Stimulated activated CD4-positive, alpha-beta T cell treated with anti-CD3 and anti-CD28 coated beads, Interleukin-1b, Interleukin-23, amount 100 ng/mL, for 1 hour (primary cell): ENCODE measurements at places on chromosomes 4 and X.
A peak's percentile ranks its signal among the peaks of the same experiment; 100 is the strongest.

DNA sequence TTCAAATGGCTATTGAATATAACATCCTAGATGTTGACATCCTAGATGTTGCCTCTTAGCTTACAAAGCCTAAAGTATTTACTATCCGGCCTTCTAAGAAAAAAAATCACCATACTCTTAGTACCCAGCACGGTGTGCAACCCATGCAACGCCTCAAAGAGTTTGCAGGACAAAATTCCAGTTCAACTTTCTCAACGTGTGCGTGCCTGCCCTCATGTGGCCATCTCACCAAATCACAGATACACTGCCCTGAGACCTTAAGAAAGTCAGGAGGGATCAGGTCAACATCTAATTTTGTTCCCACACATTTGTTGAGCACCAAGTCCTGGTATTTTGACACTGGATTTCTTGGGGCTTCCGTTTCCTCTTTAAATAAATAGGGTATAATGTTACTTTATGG is 68.3 kb downstream of the CRMP1 start:
- DNase-seq: no peak

DNA sequence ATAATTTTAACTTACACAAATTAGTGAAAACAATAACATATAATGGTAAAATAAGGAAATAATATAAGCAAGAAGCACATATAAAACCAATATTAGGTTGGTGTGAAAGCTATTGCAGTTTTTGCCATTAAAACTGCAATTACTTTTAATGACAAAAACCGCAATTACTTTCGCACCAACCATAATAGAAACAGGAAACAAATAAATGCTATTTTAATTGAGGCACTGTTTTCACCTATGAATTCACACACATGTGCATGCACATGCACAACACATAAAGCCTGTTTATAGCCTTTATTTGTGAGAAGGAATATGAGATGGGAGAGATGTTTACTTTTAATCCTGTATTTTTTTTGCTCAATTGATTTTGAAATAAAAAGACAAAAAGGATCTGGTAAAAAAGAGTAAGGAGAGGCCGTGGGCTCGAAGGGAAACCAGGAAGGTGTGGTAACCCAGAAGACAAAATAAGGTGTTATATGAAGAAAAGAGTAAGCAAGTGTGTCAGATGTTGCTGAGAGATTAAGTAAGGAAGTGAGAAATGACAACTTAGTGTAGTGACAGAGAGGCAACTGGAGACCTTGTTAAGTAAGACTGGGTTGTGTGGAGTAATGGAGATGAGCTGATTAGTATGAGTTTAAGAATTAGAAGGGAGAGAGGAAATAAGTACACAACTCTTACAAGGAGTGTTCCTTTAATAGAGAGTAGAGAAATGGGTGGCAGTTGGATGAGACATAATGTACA is 69.0 kb downstream of the KLHL13 start:
- DNase-seq: no peak

- peak; percentile 2 for DNase-seq
Measured at GRCh38 chrX:22192419-22193060, 80.2 kb upstream of the CBLL2 start.

DNA sequence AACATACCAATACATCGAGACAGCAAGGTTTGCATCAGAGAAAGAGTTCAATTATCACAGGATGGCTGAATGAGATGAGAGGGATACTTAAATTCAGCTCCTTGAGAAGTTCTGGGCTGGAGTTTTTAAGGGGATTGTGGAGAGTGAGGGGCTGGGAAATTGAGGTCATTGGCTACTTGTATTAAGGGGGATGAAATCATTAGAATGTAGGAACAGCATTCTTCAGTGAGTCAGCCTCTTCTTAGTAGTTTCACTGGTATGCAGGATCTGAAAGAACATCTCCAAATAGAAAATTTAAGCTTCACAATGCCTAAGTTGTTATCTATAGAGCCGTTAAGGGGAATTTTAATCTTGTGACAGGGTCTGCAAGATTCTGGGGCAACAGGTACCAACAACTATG is 211.6 kb upstream of the TAPT1 start:
- no peak for DNase-seq

DNA sequence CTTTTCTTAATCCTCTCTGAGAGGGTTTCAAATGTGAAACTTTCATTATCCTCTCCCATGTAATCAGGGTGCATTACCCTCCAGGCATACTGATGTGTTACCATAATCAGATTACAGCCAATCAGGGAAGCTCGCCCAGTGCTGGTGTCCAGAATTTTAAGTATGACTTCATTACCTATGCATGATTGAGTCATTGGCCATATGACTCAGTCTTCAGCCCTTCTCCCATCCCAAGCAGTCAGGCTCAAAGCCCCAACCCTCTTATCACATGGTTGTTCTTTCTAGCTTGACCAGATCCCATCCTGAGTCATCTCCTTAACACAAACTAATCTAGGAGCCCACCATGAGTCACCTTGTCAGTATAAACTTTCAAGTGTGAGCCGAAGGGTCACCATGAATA is 1668.1 kb upstream of the AGA start:
- DNase-seq: no peak

DNA sequence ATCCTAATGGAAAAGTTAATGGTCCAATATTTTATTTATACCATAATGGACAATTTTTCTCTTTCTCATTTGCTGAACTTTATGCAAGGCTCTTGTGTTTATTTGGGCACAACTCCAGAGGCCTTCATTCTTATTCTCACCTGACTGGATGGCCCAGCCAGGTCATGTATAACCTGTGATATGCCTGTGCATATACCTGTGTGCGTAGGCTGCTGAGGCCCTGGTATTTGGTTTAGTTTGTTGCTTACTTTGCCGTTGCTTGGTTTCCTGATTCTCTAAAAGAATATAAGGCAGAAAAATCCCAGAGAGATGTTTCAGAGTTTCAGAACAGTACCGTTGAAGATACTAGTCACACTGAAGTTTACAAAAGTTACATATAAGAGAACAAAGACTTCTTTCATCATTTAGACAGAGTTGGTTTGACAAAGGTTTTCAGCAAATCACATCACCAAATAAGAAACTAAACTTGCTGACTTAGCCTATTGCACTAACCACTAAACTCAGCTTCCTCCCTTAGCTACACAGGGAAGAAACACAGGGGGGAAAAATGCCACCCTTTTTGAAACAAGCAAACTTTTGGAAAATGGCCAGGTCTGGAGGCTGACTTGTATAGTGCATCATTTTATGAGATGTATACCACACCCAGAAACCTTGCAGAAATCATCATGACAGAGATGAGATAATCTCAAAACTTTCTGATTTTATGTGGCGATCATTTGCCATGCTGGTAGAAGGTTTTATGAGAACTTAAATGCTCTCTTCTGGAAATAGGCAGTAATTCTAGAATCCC is 248.5 kb downstream of the GRIA3 start:
- DNase-seq: no peak

DNA sequence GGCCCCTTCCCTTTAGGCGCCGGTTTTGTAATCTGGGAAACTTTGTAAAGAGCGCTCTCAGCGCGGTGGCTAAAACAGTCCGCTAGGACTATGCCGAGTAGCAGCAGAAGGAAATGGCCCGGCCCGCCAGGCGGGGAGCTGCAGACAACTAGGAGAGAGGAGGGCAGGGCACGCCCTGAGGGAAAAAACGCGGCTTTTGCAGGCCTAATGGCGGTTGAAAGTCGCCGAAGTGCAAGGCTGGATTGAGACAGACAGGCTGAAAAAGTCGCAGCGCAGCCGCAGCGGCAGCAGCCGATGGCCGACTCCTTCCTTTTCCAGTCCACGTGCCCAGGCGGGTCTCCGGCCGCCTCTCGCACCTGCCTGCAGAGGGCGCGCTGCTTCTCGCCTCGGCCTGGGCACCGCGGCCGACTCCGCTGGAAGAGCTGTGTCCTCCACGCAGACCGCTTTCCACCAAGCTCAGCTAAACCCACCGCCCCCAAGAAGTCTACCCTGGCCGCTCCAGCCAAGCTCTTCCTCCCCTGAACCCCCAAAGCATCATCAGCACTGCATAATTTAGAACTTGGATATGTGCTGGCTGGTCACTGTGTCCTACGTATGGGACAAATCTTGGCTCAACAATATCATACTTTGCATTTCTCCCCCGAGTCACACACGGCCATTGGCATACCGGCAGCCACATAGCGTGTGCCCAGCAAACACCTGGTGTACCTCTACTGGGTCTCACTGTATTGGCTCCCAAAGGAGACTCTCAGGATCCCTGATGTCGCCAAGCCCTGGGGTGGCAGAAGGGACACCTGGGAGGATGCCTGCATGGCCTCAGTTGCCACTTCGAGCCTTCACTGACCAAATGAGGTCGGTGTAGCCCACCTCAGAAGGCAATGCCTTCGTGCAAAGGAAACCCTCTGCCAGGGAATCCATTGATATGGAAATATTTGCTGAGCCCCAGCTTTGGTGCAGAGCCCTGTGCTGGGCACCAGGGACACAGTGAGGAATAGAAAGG is 14.5 kb downstream of the SLC25A5 start:
- DNase-seq: no peak

DNA sequence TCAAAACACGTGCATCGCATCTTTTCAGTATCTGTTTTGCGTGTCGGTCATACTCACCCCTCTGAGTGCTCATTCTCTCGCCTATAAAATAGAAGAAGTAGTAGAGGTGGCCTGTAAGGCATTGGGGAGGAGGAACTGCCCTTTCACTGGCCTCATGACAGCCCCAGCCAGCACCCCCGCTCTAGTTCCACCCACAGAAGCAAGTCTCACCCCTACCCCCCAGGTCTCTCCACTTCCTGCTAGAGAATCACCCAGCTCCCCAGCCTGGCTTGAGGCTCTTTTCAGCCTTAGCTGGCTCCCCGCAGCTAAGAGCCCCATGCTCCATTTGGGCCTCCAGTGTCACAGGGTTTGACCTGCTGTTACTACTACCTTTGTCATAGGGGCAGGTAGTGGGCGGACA is 11.8 kb downstream of the HDAC6 start:
- DNase-seq: no peak

DNA sequence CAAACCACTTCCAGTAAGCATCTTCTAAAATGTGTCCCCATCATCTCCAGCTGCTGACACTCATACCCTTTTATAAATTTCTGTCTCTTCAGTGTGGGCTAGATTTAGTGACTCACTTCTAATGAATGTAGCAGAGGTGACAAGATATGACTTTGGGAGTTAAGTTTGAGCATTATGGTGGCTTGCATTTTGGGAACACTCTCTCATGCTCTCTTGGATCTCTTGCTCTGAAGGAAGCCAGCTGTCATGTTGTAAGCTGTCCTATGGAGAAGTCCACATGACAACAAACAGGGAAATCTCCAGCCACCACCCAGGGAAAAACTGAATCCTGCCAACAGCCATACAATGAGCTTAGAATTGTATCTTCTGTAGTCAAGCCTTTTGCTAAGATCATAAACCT is 691.3 kb upstream of the PCDH7 start:
- DNase-seq: no peak

DNA sequence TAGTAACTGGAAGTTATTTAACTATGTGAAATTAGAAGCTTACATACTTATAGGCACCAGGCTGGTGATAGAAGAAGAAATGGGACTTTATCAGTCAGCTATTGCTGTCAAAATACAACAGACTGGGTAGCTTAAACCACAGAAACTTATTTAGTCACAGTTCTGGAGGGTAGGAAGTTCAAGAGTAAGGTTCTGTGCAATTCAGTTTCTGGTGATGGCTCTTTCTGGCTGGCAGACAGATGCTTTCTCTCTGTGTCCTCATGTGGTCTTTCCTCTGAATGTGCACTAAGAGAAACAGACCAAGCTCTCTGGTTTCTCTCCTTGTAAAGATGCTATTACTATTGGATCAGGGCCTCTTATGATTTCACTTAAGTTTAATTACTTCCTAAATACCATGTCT is 92.1 kb upstream of the ANKRD50 start:
- DNase-seq: no peak

- DNase-seq: no peak
Measured at GRCh38 chr4:186684889-186685309, 38.8 kb downstream of the FAT1 start.

GRCh38 chr4:183344523-183345255 is 22.5 kb upstream of the CLDN24 start:
- no peak for DNase-seq

GRCh38 chr4:143564472-143564871 is 51.0 kb downstream of the SMARCA5 start:
- DNase-seq: no peak

- DNase-seq: no peak
Measured at GRCh38 chr4:54539500-54540029, 118.2 kb upstream of the KIT start.

DNA sequence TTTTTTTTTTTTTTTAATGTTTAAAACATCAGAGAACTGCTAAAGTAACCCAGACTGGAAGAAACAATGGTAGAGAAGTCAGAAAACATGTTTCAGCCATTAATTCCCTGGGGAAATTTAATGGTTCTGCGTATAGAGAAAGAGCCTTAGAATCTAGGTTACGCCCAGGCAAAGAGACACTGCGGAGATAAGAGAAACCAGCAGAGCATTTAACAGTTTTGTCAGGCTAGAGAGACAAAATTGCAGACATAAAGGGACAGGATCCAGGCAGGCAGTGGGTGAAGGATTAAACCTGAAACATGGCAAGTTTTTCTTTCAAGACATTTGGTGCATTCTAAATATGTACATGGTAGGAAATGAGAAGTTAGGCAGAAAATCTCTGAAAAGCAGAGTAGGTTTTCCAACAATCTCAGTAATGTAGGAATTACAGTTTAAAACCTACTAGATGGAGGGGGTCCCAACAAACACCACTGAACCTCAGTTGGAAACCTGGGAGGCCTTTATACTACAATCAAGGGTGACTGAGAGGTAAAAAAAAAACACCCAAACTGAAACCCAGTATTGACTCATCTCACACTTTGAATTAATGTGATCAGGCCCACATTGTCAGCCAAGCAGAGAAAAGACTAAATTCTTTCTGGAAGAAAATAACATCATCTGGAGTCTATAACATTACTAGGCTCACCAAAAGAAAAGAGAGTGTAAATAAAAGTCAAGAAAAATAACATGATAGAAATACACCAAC is 254.2 kb upstream of the NWD2 start:
- no peak for DNase-seq

DNA sequence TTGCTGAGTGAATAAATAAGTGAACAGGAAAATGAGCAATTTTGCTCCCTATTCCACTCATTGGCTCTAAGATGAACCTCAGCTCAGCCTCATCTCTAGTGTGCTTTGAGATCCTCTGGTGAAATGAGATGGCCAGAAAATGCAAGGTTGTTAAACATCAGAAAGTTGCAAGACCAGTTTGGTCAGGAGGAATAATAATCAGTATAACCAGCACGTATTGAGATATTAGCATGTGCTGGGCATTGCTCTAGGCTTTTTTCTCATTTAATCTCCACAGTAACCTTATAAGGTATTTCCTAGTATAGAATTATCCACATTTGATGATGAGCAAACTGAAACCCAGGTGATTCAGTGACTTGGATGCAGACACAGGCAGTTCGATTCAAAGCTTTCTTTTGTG is 110.5 kb upstream of the PAK3 start:
- DNase-seq: no peak

- DNase-seq: no peak
Measured at GRCh38 chr4:25021216-25021615, 9.5 kb downstream of the LGI2 start.

- no peak for DNase-seq
Measured at GRCh38 chr4:112112590-112113170, 32.6 kb upstream of the FAM241A start.

DNA sequence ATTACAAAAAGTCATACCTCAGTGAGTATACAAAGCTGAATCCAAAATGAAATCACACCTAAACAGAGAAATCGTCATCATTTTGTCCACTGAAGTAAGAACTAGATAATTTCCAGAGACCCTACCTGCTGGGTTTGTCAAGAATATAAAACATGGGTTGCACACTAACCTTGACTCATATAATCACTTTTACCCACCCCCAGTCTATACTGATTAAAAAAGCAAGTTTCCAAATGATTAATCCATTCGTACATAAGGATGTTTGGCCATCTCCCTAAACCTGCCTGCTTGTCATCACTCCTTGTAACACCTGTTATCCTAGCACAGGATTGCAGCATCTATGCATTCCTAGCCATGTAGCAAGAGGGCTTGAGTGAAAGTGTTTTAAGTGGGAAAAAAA is 4.7 kb downstream of the RAP2C start:
- no peak for DNase-seq
